ENCODE measurements at places on chromosomes 3 and 15.

- no peak for DNase-seq
Measured at GRCh38 chr3:184171562-184171961, 3.1 kb upstream of the AP2M1 start.

DNA sequence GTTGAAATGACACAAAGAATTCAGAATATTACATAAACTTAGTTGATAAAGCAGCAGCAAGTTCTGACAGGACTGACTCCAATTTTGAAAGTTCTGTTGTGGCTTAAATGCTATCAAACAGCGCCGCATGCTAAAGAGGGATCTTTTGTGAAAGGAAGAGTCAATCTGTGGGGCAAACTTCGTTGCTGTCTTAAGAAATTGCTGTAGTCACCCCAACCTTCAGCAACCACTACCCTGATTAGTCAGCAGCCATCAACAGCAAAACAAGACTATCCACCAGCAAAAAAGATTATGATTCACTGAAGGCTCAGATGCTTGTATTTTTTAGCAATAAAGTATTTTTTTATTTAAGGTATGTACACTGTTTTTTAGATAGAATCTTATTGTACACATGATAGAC lies 14.2 kb downstream of the CRBN start:
- DNase-seq: no peak

- DNase-seq: no peak
Measured at GRCh38 chr15:75921732-75922703, 18.3 kb downstream of the FBXO22 start.

GRCh38 chr3:33749546-33750210 lies 31.6 kb upstream of the CLASP2 start:
- DNase-seq: no peak

DNA sequence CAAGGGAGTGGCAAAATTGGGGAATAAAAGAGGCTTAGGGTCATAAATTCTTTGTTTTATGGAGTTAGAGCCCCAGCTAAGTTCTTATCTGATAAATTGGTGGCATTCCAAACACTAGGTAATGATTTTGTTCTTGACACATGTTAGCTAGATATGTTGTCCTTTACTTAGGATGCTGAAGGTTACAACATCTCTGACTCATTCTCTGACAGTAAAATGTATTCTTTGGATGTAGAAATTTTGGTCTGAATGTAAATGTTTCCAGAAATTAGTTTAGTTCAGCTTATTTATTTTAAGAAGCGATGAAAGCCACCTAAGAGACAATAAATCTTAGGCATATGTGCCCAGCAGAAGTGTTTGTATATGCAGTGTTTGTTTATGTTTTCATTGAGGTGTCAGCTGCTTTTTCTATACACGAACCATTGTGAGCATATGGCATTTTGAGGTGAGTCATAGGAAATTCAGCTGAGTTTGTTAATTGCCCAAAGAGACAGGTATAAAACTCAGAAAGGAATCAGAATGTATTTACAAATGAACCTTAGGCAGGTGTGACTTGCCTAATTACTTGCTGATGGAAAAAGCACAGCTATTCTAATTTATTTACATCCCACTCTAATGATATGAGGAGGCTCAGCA lies 247.7 kb downstream of the AGBL1 start:
- no peak for DNase-seq

DNA sequence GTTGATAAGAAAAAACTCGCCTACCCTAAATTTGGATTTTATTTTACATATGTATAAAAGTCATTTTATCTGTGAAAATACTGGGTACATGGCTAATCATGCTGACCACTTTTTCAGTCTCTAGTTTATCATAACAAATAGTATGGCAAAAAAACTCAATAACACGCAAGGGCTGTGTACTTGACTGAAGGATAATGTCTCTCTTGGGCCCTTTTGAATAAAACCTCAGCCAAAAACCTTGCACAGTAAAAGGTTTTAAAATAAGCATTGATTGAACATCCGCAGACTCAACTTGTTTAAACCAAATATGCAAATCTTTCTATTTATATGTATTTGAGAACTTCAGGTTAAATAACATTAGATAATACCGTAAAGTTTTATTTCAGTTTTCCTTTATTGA lies 285.3 kb downstream of the CADM2 start:
- DNase-seq: no peak

DNA sequence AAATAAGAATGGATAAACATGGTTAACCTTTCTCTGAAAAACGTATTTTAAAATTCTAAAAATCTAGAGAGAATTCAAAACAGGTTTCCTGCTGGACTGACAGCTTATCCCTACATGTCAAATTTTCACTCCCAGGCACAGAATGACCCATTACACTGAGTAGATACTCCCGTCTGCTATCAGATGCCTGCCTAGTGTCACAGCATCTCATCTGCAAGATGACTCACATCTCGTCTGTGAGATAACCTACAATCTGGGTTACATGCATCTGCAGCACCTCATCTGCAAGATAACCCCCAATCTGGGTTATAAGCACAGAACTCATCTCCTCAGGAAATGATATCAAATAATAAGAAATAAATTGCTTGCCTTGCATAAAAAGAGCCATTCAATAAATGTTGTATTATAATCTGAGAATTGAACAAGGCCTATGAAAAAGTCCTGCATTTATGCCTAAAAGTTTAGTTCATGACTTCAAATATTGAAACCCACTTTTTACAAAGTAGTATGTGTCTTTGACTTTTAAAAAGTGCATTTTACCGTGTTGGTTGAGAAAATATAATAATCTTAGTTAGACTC lies 188.3 kb upstream of the THBS1 start:
- DNase-seq: no peak

GRCh38 chr15:66030650-66031049 lies 161.4 kb downstream of the RAB11A start:
- no peak for DNase-seq

- no peak for DNase-seq
Measured at GRCh38 chr3:70249509-70250160, 62.8 kb downstream of the MDFIC2 start.

- no peak for DNase-seq
Measured at GRCh38 chr15:101043911-101044624, 124.9 kb downstream of the LRRK1 start.

DNA sequence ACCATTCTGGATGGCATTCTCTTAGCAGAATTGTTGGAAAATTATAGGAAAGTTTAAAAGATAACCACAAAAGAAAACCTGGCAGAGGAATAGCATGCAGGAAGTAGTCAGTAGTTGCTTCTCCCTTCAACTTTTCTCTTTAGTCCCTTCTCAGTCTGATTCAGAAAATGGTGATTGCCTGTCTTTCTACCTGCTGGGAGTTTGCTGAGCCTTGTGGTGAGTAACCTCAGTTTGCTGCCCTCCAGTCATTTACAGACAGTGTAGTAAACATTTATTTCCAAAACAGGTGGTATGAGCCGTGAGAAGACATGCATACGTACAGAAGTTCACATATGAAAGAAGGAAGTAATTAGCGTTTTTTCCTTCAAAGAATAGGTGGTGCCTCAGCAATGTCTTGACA lies 224.7 kb upstream of the POU1F1 start:
- DNase-seq: no peak

DNA sequence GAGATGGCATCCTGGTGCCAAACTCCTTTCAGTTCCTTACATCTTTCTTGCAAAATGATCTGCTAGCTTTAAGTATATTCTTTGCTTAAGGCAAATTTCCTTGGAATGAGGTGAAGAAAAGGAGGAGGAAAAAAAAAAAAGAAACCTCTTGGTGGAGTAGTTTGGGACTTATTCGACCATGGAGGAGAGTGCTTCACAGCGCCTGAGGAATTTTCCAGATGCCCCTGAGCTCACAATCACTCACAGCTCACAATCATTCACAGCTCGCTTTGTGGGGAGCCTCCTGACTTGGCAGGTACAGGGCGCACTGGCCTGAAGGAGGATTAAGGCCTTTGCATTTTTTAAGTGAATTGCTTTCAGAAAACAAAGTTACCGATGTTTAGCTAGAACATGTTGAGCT lies 53.9 kb downstream of the BOC start:
- no peak for DNase-seq

- no peak for DNase-seq
Measured at GRCh38 chr3:170809975-170810357, 60.0 kb downstream of the RPL22L1 start.

- DNase-seq: no peak
Measured at GRCh38 chr3:106338582-106339214, 469.9 kb upstream of the CBLB start.

GRCh38 chr15:67542420-67543347 lies at the start of gene MAP2K5:
TSS of gene MAP2K5 (plus strand) at chr15:67542703. CDS start at chr15:67543336, 633 bp downstream.
- peak; percentile 59 for DNase-seq

- no peak for DNase-seq
Measured at GRCh38 chr15:42732095-42732827, 4.7 kb downstream of the CDAN1 start.

DNA sequence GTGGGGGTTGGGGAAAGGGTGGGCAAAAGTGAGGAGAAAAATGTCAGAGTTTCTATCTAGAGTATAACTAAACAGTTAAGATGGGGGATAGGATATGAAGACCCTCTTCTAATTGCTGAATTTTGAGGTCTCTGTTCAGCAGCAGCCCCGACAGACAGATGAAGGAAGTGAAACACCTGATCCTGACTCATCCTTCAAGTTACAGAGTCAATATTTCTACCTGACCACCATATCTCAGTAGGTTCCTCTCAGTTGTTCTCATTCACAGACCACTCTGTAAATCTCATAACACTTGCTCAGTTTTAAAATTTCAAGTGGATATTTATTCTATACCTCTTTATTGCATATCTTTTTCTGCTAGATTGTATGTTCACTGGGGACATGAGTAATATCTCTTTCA lies 69.5 kb downstream of the CCDC54 start:
- DNase-seq: no peak

- DNase-seq: no peak
Measured at GRCh38 chr15:72786242-72786641, 2.7 kb upstream of the ADPGK start.

DNA sequence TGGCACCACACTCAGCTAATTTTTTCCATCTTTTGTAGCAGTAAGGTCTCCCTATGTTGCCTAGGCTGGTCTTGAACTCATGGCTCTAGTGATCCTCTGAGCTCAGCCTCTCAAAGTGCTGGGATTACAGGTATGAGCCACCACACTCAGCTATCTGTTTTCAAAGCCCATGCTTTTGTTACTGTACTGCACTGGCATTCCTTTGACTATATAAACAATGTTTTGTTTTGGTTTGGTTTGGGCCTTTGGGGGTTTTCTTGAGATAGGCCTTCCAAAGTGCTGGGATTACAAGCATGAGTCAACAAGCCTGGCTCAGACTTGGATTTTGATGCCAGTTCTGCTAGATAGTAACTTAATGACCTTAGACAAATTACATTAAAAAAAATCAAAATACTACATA lies 89.7 kb upstream of the GK5 start:
- DNase-seq: no peak

DNA sequence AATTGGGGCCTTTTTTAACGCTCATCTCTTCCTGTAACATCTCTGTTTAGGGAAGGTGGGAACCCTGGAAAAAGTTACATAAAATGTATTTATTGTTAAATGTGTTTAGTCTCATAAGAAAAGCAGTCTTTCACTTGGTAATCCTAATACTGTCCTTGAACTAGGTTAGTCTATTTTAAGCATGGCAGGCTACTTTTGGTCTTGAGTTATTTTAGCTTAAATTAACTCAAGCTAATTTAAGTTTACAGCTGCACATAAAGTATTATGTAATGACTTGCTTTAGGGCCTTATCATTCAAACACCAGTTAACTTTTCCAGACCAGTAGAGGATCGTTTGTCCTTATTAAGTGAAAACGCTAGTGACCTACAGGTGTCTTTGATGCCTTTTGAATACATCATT lies 63.2 kb downstream of the DCUN1D1 start:
- no peak for DNase-seq

GRCh38 chr3:159629329-159630084 lies 359.1 kb upstream of the IL12A start:
- DNase-seq: no peak

DNA sequence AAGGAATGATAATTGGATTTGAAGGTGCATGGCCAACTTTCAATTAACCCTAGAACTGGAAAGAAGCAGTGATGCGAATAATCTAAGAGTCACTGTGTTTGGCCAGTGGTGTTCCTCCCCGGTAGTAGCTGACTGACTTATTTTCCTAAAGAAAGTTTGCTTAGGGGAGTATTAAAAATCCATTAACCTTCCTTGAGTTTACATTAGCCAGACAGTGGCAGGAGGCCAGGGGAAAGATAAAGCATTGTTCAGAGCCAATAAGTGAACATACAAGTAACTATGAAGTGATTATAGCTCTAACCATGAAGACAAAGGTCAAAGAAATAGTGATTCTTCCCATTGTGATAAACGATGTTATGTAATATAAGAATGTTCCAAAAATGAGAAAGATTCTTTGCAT lies 8.9 kb upstream of the TMEM202 start:
- DNase-seq: no peak

- DNase-seq: no peak
Measured at GRCh38 chr3:39812537-39812936, 3.1 kb downstream of the MYRIP start.

- DNase-seq: no peak
Measured at GRCh38 chr3:105328338-105328730, 38.4 kb upstream of the ALCAM start.

GRCh38 chr3:134625462-134625861 lies 25.4 kb downstream of the KY start:
- DNase-seq: no peak

DNA sequence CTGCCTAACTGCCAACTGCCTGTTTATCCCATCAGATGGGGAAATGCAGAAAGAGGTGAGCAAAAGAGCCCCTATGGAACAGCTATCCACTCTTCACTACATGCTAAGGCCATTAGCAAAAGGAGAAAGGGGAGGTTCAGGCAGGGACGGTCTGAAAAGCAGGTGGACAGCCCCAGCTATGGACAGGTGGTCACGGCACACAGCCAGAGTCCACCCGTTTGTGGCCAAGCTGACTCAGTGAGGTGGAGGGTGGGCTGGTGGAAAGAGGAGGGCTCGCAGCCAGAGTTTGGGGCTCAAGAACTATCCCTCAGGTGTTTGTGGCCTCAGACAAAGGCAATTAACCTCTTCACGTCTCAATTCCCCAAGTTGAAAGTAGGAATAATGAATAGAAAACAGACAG lies 148.9 kb upstream of the UBE2E1 start:
- DNase-seq: no peak

DNA sequence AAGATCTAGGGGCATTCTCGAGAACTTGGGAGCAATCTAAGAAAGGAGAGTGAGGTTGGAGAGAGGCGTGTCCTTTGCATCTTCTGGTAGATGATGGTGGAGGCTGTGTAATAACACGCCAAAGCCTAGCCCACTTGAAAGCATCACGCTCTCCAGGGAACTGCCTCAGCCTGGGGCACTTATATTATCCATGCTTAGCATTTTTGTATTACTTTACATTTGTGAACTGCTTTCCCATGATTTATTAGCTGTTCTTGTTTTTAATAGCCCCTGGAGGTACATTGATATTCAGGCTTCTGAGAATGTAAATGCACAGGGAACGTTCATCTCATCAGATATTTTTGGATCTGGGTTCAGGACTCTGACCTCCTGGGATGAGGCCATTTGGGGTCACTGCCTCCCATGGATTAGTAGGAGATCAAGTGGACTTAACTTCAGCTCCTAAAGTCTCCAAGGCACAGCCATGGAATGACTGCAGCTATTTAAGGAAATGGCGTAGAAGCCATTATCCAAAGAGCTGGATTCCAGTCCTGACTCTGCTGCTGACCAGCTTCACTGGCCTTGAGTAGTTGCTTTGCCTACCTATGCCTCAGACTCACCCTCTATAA lies 124.9 kb downstream of the LPP start:
- no peak for DNase-seq
